ENCODE measurements at places on chromosomes 13 and 19. TPM values are rescaled to one million over a fixed set of nuclear protein-coding genes. Genes with fewer than 3 reads are reported as not detected.
A peak's percentile ranks its signal among the peaks of the same experiment; 100 is the strongest.

- DNase-seq: no peak
Measured at GRCh38 chr13:57631596-57632275, at the start of gene PCDH17. TSS of gene PCDH17 (plus strand) at chr13:57631744. CDS start at chr13:57632547, 803 bp downstream.

LILRB3 gene
- polyA plus RNA-seq: 0.97 TPM

DNA sequence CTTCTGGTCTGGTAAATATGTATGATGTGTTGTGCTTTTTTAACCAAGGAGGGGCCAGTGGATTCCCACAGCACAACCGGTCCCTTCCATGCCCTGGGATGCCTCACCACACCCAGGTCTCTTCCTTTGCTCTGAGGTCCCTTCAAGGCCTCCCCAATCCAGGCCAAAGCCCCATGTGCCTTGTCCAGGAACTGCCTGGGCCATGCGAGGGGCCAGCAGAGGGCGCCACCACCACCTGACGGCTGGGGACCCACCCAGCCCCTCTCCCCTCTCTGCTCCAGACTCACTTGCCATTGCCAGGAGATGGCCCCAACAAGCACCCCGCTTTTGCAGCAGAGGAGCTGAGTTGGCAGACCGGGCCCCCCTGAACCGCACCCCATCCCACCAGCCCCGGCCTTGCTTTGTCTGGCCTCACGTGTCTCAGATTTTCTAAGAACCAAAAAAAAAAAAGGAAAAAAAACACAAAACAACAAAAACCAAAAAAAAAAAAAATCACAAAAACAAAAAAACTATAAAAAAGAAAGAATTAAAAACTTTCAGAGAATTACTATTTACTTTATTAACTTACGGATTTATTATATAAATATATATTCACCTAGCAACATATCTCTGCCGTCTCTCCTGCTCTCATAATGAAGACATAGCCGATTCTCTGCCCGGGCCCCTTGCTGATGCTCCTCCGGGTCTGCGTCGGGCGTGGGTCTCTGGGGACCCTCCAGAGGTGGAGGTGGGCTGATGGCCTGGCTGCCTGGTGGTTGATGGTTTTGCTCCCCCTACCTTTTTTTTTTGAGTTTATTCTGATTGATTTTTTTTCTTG lies 14.4 kb downstream of the CAPN12 start:
- DNase-seq: peak; percentile 73

DNA sequence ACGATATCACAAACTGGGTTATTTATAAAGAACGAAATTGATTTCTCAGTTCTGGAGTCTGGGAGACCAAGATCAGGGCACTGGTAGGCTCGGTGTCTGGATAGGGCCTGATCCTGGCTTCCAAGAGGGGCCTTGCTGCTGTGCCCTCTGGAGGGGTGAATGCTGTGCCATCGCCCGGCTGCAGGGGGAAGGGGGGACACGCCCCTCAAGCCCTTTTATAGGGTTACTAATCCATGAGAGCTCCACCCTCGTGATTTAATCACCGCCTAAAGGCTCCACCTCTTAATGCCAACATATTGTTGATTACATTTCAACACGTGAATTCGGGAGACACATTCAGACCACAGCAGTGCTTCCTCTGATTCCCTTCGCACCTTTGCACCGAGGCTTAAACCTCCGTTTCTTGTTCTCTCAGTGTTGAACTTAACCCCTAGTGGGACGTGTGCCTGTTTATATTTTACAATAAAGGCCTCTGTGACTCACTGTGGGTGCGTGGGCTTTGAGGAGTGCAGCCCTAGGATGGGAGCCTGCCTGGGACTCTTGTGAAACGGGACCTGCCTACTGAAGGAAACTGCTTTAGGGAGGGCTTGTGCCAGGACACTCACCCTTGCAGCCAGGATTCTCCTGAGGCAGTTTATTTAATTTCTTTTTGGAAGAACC lies 52.4 kb upstream of the SPATA13 start:
- DNase-seq: no peak

ZNF121 gene
- 2.1 TPM for polyA plus RNA-seq

DNA sequence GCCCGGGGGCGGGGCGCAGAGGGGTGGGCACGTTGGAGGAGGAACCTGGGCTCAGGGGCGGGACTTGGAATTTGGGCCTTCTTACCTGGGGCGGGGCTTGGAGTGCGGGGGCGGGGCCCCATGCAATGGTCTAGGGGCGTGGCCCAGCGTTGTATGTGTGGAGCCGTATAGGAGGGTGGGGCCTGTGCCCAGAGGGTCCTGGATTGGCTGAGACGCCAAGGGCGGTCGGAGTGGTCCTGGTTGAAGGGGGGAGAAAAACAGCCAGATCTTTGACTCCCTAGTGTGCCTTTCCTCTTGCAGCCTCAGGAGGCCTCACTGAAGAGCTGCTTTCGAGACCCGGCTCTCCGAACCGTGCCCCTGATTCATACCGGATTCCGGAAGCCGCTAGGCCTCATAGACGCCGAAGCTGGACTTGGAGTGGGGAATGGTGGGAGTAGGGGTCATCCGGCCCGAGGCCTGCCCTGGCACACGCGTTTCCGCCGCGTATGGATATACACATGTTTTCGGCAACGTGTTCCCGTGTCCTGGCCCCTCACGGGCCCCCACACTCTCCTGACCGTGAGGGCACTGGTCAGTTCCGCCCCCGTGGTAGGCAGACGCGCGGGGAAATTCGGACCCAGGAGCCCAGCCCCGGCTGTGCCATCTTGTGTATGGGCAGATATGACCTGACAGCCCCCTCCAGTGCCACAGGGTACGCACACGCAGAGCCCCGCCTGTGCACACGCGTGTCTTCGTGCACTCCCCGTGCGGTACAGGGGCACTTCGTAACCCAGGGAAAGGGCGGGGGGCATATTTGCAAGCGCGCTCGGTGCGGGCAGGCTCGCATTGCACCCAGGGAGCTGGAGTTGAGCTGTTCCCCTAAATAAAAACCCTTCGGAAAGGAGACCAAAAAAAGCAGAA lies 661 bp upstream of the PRR12 start:
- DNase-seq: peak; percentile 95

Data from CD4-positive, alpha-beta memory T cell (primary cell).